ENCODE measurements at places on chromosomes 3 and 15.

DNA sequence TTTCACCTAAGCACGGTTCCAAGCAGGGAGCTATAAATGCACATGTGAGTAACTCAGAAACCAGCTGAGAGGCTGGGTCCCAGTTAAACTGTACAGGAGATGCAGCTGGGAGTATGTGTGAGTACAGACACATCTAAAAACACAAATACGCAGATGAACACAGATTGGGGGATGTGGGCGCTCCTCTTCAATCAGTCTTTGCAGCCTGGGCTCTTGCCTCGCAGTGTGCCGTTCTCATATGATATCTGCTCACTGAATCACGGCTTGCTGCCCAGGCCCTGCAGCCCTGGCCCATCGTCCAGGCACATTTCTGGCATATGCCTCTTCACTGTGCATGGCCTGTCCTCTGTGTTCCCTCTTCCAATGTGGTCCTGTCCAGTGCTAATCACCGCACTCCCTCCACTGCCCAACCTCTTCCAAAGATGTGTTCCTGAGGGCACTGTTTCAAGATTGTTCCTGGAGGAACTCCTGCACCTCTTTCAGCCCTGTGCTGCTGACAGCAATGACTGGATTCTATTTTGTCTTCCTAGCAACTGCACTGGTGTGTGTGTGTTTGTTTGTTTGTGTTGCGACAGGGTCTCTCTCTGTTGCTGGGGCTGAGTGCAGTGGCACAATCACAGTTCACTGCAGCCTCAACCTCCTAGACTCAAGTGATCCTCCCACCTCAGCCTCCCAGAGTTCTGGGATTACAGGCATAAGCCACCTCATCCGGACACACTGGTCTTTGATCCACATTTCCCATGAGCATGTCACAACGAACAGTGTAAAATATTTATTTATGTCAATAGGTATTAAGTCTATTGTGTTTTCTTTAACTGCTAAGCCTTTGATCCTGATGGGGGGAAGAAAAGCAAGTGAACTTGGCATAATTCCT lies 17.0 kb downstream of the CA12 start:
- DNase-seq: no peak

GRCh38 chr3:78659386-78659987 lies 1108.3 kb downstream of the ROBO1 start:
- DNase-seq: no peak

GRCh38 chr15:28085489-28086174 lies 13.5 kb downstream of the OCA2 start:
- no peak for DNase-seq

DNA sequence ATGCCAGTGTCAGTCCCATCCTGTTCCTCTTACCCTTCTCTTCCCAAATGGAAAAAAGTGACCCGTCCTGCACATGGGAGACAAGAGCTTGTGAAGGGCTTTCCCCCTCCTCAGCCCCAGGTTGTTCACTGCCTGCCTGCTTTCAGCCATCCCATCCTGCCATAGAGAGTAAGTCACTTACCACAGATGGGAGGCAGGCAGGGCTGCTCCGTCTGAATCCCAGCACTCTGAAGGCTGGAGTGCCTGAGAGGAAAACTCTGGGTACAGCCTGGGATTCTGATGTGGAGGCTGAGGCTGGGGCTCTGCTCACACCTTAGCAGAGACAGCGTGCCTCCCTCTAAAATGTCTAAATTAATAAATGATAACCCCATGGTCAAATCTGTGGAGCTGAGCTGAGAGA lies 14.8 kb downstream of the CPNE4 start:
- DNase-seq: no peak

GRCh38 chr3:83122774-83123350 lies 1361.4 kb upstream of the GBE1 start:
- DNase-seq: no peak

GRCh38 chr15:101175401-101175800 lies 76.4 kb downstream of the CHSY1 start:
- DNase-seq: no peak

- peak; percentile 75 for DNase-seq
These were observed at the start of gene MAP2K5 for GRCh38 chr15:67542420-67543347. Gene MAP2K5, plus strand, starts transcription at chr15:67542703. Its CDS starts 633 bp downstream, at chr15:67543336.

DNA sequence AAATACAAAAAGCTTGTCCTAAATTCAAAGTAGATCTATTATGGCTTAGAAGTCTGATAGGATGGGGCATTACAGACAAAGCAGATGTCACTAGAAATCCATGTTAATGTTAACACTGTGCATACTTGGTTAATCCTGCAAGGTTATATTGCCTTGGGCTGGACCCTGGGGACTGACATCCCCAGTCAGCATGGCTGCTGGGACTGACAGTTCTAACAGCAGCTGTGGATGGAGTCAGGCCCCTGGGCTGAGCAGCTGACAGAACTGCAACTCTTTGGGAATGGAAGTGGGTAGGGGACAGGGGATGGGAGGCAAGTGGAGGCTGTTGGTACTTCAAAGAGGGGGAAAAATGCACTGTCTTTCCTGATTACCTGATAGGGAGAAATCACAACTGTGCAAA lies 7.5 kb downstream of the P2RY1 start:
- no peak for DNase-seq

- DNase-seq: no peak
These were observed 252.2 kb upstream of the IGF1R start for GRCh38 chr15:98395974-98396610.

DNA sequence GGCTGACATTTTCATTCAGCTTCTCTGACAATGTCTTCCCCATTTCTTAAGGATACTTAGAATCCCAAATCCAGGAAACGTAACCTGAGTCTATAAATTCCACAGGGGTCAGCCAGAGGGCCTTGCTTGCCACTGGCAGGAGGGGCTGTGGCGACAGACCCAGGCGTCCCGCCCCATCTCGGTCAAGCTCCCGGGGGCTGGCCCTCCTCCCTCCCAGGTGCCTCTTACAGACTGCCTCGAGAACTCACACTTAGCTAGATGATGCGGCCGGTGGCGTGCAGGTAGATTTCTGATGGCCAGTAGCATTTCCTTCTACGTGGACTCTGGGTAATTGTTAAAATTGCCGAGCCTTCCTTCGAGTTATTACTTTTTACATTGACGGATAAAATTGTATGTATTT lies 172.5 kb downstream of the NSMCE3 start:
- no peak for DNase-seq

DNA sequence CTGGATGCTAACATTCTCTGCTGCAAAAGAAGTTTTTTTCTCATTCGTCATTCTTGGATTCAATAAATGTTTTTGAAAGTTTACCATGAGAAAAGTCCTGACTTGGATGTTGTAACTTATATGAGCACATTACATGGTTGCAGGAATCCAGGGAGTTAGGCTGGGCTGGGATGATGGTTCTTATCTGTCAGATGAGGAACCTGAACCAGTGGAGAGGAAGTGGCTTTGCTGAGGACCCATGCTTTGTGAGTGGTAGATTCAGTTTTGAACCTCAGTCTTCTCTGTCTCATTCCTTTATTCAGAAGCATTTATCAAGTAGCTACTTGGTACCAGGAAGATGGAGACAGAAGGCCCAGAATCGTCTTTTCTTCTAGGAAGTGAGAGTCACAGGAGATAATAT lies 3.7 kb upstream of the GASK1A start:
- DNase-seq: no peak

DNA sequence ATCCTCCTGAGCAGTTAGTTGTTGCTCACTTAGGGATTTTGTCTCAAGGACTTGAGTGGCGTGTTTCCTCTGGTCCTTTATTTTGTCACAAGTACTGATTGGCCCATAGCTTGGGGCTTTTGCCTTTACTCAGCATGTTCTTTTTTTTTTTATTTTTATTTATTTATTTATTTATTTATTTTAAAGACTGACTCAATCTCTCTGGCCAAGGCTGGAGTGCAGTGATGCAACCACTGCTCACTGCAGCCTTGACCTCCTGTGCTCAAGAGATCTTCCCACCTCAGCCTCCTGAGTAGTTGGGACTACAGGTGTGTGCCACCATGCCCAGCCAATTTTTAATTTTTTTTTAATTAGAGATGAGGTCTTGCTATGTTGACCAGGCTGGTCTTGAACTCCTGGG lies 223.9 kb upstream of the TPM1 start:
- no peak for DNase-seq

DNA sequence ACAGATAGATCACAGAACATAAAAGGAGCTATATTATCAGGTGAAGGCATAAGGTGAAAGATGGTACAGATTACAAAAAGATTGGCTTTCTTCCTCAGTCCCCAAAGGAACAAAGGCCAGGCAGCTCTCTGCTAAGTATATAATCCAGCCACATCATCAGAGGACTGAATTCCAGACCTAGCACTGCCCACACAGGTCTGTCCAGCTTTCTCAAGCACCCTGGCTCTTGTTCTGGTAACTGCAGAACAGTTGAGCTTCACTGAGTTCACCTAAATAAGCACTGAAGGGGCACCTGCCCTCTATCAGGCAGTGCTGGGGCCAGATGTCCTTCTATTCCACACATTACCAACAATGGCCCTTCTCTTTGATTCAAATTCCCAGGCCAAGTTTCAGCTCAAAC lies 6.3 kb downstream of the DUOXA1 start:
- no peak for DNase-seq

DNA sequence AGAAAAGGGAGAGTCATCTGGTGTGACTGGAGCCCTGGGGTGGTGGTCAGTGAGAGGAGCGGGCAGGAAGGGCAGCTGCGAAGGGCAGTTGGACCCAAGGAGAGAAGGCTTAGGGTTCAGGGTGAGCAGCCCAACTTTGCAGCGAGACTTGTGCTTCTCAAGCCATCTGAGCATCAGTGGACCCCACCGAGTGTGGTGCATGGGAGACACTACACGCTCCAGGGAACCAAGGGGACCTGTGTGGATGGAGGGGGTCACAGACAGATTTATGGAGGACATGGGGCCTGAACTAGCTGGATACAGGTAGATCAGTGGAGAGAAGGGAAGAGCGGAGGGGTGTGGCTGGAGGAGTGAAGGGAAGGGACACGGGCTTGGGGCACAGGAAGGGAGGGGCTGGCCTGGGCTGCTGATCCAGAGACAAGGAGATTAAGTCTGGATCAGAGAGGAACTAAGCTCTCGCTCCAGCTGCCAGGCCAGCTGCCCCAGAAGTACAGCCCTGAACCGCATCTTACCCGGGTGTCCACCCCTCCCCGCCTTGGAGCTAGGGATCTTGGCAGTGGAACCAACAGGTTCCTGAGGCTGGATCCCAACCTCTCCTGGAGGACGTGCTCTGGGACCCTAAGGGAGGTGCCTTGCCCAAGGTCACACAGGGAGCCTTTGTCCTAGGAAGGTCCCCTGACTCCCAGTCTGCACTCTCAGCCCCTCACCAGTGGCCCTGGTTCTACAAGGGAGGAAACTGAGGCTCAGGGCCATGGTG lies 120.5 kb downstream of the CORO2B start:
- DNase-seq: no peak

- DNase-seq: no peak
These were observed 31.5 kb downstream of the CRTAP start for GRCh38 chr3:33145221-33145900.

GRCh38 chr3:161559177-161559998 lies 62.8 kb downstream of the OTOL1 start:
- no peak for DNase-seq

GRCh38 chr3:38130631-38131065 lies 6.3 kb downstream of the ACAA1 start:
- no peak for DNase-seq

GRCh38 chr3:41819236-41819635 lies 142.7 kb downstream of the ULK4 start:
- no peak for DNase-seq

DNA sequence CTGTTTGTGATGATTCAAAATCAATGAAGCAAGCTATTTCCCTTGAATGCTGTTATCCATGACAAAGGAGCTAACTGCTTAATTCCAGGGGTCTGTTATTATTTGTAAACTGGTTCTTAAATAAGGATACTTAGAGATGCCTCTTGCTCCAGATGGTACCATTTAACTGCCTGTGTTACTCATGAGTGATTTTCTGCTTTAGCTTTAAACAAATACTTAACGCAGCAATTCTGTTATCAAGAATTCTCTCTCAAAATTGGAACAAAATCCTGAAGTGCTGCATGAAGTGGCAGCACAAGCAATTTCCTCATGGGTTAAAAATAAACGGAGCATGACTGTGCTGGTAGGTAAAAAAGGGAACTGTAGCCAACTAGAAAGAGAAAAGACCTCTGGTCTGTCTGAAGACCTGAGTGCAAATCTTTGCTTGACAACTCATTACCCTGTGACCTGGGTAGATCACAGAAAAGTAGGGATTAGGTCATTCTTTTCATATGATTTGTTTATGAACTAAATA lies 62.5 kb upstream of the GBE1 start:
- no peak for DNase-seq

- DNase-seq: no peak
These were observed 125.2 kb downstream of the TUSC7 start for GRCh38 chr3:116834816-116835215.

- no peak for DNase-seq
These were observed 30.9 kb downstream of the RBMS3 start for GRCh38 chr3:29311795-29312194.

- DNase-seq: no peak
These were observed 104.2 kb upstream of the RAD18 start for GRCh38 chr3:9067352-9067975.

GRCh38 chr15:40006646-40007045 lies 32.3 kb downstream of the SRP14 start:
- DNase-seq: no peak

DNA sequence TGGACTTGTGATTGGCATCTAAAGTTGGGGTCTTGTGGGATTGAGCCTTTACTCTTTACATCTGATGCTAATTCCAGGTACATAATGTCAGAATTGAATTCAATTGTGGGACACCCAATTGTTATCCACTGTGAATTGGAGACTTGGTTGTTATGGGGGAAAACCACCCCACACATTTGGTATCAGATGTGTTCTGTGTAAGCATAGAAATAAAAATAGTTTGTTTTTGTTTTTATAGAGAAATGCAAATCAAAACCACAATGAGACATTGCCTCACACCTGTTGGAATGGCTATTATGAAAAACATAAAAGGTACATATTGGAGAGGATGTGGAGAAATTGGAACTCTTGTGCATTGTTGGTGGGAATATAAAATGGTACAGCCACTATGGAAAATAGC lies 58.5 kb downstream of the CPA3 start:
- no peak for DNase-seq

- DNase-seq: no peak
These were observed 106.4 kb downstream of the PTPRG start for GRCh38 chr3:61667814-61668213.

All from activated CD4-positive, CD25-positive, alpha-beta regulatory T cell (primary cell).